ENCODE measurements at places on chromosomes 6 and 20.
A peak's percentile ranks its signal among the peaks of the same experiment; 100 is the strongest.

- no peak for DNase-seq
These were observed 199.3 kb downstream of the BACH2 start for GRCh38 chr6:90097356-90097755.

DNA sequence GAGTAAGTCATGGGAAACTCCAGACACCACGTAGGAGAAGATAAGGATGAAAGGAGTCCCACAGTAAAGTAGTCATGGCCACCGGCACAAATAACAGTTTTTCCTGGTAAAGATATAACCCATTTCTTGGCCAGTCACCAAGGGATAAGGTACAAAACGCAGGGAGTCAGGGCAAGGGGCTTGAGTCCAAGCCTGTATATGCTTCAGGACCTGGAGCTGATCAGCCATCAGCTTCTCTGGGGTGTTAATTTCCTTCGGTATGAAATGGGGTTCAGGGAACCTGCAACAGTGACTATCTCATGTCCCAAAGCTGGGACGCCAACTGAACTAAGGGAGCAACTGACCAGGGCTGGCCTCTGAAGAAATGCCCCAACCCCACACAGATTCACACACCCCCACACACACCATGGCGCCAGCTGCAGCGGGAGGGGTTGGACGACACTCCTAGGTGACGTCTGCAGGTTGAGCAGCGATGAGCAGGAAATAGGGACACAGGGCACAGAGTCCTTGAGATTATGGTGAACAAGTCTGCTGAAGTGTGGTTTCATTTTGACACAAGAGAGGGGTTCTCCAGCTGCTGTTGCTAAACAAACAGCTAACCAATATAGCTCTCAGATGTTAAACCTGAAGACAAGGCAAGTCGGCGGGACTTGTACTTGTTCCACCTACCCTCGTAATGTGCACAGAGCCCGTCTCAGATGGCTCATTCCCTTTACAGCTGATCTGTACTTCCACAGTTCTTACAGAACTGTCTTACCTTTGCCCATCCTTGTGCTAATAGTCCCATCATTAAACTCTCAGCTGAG, 7.4 kb upstream of the ADTRP start:
- no peak for DNase-seq

DNA sequence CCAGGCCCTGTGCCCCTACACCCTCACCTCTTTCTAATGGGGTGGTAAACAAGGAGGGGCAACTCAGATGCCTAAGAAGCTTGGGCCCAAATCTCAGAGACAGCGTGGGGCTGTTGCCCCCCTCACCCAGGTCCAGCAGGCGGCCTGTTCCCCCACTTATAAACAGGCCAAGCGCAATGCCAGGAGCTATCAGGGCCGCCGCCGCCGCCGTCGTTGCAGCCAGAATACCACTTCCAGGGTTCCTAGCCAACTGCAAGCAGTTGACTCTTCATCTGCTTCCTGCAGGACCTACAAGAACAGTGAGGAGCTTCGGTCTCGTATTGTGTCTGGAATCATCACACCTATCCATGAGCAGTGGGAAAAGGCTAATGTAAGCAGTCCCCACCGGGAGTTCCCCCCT, 16.4 kb downstream of the PSMF1 start:
- no peak for DNase-seq

DNA sequence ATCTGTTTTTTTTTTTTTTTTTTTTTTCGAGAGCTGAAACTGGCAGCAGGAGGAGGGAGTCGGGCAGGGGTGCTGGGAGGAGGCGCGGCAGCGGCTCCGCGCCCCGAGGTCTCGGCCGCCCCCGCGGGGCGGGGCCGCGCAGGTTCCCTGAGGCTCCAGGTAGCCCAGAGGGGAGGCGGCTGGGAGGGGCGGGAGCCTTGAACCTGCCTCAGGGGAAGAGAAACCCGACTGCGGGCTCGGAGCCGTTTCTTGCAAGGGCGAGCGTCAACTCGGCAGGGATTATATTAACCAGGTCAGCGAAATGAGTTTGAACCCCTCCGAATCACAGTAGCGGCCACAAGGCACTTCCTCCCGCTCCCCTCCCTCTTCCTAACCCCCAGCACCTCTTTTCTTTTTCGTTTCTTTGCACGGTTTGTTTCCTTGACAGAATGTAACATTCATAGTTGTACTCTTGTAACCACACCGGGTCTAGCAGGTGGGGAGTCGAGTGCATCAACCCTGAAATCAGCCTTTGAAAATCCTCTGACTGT, 2.0 kb downstream of the MYB start:
- DNase-seq = peak; percentile 79

- DNase-seq = no peak
These were observed 323.4 kb downstream of the BTBD3 start for GRCh38 chr20:12241065-12241464.

- DNase-seq = peak; percentile 56
These were observed 2.7 kb downstream of the DLL1 start for GRCh38 chr6:170288091-170288631.
